ENCODE measurements at places on chromosomes 2 and 18.

DNA sequence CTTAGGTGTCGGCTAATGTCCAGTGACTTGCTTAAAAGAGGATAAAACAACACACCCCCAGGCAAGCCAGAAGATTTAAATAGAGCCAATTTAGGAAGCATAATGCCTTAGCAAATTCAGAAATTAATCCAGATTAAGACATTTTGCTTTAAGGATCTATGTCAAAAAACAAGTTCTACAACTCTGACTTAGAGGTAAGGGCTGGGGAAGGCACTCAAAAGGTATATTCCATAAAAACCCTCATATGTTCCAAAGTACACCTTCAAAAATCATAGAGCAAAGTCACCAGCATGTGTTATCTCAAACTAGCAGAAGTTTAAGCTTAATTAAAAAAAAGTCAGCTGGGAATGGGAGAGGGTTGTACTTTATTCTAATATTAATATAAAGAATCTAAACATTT lies 206.4 kb downstream of the NOL4 start:
- DNase-seq = no peak

- DNase-seq = no peak
These were observed 27.9 kb upstream of the SPTBN1 start for GRCh38 chr2:54428108-54428831.

DNA sequence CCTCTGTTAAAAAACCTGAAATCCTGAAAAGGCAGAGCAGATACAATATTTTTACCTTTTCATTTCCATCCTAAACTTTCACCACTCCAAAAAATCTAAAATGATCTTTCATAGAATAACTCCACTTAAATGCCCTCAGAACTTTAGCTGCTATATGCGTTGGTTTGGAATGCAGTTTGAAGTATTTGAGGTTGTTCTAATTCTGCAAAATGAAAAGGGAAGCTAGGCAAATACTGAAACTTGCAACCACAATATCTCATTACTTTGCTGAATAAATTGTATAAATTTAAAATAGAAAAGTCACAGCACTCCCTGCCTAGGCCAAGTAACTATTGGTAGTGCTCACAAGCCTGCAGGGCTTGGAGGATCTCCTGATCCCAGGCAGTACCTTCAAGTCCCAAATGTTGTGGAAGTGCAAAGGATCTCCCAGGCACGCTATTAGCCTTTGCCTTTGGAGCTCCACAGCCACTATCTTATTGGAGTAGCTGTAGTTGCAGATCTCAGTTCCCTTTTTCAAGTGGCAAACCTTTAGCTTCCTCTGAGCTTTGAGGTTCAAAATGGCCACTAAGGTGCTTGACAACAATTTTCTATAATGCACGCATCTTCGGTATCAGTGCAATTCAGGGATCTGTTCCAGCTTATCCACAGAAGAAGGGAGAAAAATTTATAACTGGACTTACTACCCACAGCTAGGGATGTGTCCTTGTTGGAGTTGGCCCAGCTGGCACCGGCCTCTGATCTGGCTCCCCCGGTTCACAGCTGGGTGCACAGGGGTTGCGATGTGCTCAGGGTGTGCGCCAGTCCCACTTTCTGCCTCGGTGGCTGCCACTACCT lies 43.4 kb upstream of the ANKRD62 start:
- no peak for DNase-seq

DNA sequence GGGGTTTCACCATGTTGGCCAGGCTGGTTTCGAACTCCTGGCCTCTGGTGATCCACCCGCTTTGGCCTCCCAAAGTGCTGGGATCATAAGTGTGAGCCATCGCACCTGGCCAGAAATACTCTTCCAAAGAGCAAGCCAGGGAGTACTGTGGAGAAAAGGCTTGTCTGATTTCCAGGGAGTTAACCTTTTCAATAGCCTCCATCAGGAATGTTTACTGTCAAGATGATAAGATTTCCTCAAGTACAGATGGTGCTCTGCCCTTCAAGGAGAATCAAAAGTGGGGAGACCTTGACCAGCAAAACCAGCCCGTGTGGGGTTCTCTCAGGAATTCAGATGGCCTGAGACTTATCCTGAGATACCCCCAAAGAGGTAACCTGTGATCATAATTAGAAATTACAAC lies 237.2 kb downstream of the PRKCE start:
- DNase-seq = no peak

- no peak for DNase-seq
These were observed 23.2 kb downstream of the LAMA3 start for GRCh38 chr18:23712445-23712844.

DNA sequence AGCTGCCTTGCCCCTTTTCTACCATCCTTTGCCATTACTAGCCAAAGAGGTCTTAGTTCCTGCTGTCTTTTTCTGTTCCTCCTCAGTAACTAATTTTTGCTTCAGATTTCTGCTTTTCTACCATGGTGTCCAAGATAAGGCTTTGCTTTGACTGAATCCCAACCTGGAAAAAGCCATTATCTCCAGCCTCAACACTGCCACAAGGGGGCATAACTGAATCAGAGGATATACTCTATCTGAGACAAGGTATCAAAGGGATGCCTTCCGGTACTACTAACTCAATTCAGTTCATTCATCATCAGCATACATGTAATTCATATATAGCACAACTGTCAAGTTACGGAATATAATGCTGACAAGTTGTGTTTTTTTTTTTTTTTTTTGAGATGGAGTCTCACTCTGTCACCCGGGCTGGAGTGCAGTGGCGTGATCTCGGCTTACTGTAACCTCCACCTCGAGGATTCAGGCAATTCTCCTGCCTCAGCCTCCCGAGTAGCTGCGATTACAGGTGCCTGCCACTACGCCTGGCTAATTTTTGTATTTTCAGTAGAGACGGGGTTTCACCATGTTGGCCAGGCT lies 11.4 kb downstream of the OSGEPL1 start:
- no peak for DNase-seq

DNA sequence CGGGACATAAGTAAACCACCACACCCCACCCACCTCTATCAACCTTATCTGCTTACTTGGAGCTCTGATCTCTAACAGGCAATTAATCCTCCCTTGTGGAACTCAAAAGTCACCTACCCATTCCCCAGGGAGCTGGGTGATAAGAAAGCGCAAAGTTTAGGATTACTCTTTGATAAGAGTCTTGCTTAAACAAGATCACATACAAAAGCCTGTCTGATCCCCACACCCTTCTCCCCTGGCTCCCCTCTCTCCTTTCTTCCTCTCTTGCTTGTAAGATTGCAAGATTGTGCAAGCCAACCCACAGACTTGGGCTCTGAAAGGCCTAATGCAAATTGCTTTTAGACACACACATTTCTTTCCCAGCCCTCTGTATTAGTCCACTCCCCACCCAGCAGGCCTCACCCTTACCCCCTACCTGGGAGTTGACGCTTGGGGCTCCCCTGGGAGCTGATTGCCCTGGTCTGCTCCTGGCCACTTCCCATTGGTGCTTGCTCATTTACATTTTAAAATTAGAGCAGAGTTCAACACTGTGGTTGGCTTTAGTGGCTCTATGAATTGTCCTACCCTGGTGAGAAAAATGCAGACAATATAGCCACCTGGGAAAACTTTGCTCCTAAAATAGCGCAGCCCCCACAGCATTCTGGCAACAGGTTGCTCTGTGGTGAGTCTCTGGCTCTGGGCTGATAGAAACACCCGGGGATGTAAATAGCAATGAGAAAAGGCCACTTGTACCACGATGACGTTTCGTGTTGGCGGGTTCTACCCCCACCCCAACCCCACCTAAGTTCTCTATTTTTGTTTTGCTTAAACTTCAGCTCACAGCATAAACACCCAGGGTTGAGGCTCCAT lies 92.8 kb upstream of the MSH2 start:
- no peak for DNase-seq

DNA sequence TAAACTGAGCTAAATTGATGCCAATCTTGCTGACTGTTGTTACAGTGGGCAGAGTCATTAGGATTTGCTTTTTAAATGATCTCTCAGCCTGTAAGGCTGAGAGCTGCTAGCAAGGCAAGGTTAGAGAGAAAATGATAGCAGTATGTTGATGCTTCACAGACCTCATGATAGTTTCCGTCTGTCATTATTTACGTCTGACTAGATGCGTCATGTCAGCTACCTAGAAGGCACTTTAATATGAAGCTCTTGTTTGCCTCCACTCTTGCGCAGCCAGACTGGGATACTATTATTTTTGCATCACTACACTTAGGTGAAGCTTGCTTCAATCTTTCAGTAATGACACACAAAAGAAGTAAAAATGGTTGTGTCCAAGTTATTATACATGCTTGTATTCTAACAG lies 313.8 kb downstream of the LNPK start:
- DNase-seq = no peak

GRCh38 chr2:2793514-2793913 lies 462.4 kb upstream of the MYT1L start:
- no peak for DNase-seq

DNA sequence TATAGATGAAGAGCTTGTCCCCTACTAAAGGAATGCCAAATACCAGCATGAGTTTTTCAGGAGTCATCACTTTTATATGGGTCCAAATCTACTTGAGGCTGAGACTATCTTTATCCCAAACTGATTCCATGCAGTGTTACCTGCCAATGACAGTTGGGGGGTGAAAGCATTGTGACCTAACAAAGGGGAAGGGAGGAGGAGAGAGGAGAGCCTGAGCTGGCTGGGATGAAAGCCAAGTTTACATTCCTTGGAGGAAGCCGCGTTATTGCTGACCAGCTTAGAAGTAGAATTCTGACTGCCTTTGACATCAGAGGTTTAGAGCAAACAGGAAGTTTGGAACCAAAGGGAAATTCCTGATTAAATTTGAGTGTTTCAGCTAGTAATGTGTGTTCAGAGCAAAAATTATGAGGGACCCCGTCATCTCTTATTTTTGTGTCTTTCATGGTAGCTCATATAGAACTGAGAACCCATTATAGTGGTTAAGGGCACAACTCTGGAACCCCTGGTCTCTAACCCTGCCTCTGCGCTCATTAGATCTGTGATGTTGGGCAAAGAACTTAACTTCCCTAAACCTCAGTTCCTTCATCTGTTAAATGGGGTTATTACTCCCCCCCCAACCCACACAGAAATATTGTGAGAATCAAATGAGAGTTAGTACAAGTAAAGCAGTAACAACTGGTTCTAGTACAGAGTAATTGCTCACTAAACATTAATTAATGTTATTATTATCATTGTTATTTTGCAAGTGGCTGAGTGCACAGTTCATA lies 199.3 kb upstream of the EPAS1 start:
- no peak for DNase-seq

DNA sequence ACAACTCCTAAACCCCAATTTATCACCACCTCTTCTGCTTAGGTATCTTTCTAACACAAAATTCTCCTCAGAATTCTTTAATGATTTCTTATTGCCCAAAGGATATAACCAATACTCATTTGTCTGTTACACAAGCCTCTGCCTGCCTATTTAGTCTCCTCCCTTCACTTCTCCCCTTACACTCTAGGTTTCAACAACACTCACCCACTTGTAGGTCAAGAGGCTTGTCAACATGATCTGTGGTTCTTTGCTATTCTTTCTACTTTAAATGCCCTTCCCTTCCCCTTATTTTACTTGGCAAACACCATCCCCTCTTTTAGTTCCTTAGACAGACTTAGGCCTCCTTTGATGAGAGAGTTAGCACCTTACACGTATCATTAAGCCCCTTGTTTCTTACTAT lies 69.0 kb upstream of the C2orf15 start:
- no peak for DNase-seq

GRCh38 chr2:33420726-33421125 lies 55.7 kb upstream of the RASGRP3 start:
- no peak for DNase-seq

DNA sequence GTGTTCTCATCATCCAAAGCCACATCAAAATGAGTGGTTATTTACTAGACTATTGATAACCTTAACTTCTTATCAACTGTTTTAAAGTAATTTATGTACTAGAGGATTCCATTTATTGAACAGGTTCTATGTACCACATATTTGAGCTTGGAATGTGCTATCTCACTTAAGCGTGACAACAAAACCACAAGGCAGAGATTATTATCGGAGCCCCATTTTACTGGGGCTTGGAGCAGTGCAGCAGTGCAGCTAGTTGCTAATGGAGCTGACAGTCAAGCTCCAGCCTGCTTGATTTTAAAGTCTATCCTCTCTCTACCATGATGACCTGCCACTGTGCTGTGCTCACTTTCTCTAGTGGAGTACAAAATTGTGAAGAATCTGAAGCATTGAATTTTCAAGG lies 24.6 kb downstream of the GCG start:
- DNase-seq = no peak

DNA sequence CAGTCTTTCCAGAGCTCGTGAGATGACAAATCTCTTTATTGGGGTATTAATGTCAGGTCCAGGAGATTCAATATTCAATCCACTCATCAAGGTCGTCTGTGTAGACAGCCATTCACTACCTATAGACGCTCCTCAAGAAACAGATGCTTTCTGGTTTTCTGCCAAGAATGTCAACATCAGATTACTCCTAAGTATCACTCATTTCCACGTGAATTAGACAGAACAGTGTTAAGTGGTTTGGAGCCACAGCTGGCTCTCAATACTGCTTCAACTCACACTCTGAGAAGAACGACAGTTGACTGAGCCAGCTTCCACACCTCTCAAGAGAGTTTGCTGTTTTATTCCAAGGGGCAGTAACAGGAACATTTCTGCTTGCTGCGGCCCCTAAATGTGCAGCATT lies 113.5 kb upstream of the NEDD4L start:
- DNase-seq = no peak

DNA sequence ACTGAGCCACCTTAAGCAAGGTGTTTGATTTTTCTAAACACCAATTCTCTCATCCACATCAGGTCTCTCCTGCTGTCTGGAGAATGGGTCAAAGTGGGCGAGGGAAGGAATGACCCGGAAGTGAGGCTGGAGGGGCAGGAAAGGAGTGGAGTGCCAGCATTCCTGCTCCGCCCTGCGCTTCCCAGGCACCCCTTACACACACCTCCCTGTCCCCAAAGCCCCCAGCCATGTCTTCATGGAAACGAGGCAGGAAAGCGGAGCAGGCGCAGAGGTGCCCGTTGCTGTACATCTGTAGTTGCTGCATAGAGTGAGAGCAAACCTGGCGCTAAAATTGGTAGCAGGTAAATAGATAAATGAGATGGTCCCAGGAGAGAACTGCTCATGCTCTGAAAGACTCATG lies 27.2 kb upstream of the NT5DC4 start:
- DNase-seq = no peak

GRCh38 chr2:124836416-124836815 lies 811.3 kb downstream of the CNTNAP5 start:
- no peak for DNase-seq

Measured in stimulated activated CD4-positive, alpha-beta T cell treated with anti-CD3 and anti-CD28 coated beads, TNF-alpha, amount 100 ng/mL, for 1 hour (primary cell).